ENCODE measurements at places on chromosomes 1 and 21. TPM values are rescaled to one million over a fixed set of nuclear protein-coding genes. Genes with fewer than 3 reads are reported as not detected.
A peak's percentile ranks its signal among the peaks of the same experiment; 100 is the strongest.

DNA sequence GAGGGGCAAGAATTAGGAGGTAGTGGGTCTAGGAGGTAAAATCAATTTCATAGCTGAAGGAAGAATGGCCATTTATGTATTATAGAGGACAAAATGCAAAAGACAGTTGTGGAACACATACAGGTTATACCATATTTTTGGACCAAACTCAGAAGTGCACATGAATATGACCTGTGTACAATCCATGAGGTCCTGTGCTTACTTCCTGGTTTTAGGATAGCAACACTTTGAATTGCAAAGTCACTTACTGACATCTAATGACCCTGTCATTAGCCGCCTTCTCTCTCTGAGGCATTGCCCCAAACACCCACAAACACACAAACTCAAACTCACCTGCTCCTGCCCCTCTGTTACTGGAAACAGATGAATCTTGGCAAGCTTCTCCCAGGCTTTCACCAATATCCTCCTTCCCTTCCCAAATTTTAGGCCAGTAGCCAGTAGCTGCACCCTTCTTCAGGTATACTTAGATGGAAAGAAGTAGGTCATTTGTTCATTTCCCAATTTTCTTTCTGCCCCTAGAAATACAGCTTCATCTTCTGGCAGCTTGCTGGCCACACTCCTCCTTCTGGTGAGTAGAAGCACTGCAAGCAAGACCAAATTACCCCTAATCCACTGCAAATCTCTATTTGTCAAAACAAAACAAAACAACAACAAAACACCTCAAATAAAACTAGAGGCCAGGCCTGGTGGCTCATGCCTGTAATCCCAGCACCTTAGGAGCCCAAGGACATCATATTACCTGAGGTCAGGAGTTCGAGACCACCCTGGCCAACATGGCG lies 13.7 kb upstream of the RPL5 start:
- no peak for DNase-seq

- DNase-seq, result no peak
These were observed 25.5 kb upstream of the LYST start for GRCh38 chr1:235892202-235892601.

DNA sequence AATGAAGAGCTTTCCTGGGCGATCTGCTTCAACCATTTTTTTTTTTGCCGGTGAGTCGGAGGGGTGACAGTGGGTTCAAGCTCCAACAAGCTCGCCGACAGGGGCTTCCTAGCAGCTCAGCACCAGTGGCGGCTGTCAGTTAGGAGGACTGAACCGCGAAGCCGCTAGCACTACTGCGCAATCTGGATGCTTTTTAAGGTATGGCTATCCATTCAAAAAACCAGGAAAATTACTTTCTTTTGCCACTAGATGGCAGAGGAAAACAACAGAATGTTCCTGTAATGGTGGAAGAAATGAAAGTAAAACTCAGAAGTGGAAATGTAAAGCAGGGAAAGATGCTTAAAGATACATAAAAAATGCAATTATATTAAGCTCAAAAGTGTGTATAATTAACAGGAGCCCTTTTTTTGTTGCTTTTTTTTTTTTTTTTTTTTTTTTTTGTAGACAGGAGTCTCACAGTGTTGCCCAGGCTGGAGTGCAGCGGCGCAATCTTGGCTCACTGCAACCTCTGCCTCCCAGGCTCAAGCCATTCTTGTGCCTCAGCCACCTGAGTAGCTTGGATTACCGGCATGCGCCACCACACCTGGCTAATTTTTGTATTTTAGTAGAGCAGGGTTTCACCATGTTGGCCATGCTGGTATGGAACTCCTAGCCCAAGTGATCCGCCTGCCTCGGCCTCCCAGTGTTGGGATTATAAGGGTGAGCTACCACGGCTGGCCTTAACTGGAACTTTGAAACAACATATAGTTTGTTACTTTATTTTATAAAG lies 8.5 kb downstream of the KYAT3 start:
- peak; percentile 69 for DNase-seq

DNA sequence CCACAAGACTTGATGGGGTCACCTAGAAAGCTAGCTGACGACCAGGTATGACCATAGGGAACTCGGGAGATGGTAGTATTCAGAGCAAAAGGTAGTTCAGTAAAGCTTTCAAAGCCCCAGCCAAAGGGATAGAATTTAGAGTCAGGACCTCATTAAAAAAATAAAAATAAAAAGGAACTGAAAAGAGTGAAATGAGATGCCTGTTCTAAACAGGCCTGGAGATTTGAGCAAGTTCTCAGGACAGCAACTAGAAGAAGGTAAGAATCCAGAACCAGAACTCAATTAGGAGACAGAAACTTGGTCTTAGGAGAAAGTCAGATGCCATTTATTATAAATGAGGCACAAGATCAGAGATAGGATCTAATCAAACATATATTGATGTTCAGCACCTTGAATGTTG lies 265.5 kb upstream of the CACYBP start:
- DNase-seq, result no peak

DNA sequence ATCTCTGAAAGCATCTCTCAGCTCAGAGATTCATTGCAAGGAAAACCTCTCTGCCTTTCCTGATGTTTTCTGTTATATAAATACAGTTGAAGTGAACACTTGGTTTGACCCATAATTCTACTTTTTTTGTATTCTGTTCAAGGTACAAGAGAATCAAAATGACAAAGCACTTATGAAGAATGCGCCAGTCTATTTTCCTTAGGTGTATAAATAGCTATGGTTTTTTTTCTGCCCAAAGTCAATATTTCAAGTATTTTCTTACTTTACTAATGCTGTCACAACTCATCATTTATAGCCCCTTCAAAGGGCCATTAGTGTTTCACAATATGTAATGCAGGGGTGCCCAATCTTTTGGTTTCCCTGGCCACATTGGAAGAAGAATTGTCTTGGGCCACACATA lies 142.5 kb upstream of the C1orf105 start:
- no peak for DNase-seq

GRCh38 chr1:23343221-23344110 lies 618 bp downstream of the HNRNPR start:
- DNase-seq, result peak; percentile 82

DNA sequence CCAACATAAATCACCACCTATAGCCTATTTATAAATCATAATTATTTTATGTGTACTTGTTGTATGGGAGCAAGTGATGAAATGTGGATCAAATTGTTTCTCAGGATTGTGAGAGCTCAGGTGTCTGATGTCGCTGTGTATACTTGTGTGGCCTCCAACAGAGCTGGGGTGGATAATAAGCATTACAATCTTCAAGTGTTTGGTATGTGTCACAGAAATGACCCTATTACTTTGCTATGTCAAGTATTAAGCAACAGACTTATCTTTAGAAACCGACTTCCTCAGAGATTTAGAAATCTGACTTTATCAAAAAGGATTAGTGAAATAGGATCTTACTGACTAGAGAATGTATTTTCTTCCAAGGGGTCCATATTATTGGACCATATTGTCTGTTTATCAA lies 280.9 kb downstream of the TPR start:
- peak; percentile 76 for DNase-seq

LRRC53 gene
- total RNA-seq, result not detected

PRR9 gene
- total RNA-seq, result not detected

SZT2 gene
- total RNA-seq, result 9.7 TPM

DNA sequence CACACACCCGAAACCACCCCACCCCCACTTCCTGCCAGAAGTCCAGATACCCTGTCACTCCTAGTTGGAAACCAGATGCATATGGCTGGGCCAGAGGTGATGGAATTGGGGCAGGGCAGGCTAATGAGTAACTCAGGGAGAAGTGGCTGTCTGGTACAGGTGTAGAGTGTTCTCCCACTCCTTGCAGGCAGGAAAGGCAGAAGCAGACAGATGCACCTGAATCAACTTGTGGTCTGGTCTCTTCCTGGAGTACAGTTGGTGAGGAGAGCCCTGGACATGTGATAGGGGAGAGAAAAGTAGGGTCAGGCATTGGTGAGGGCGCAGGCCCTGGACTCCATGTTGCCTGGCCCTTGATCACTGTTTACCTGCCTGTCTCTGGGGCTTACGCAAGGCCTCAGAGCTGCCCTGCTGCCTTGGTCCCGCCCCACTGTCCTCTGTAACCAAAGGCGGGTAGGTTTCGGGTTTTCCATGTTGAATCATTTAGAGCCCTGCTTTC lies 2.5 kb downstream of the CGN start:
- DNase-seq, result peak; percentile 22

DNA sequence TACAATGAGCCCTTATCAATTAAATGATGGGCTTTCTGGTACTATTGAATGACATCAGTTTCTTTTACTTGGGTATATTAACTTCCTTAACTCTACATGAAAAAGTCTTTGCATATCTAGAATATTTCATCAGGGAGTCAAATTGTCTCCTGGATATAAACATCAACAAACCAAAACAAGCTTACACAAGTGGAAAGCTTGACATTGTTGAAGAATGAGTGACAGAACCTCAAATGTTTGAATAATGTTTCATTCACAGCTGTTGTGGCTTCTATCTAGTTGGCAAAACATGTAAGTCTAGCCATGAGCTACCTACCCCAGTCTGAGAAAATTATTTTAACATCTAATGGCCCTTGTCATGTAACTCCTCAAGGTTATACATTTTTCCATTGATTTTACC lies 604.8 kb upstream of the ADAMTS5 start:
- peak; percentile 81 for DNase-seq

MYBPH gene
- not detected for total RNA-seq

DNA sequence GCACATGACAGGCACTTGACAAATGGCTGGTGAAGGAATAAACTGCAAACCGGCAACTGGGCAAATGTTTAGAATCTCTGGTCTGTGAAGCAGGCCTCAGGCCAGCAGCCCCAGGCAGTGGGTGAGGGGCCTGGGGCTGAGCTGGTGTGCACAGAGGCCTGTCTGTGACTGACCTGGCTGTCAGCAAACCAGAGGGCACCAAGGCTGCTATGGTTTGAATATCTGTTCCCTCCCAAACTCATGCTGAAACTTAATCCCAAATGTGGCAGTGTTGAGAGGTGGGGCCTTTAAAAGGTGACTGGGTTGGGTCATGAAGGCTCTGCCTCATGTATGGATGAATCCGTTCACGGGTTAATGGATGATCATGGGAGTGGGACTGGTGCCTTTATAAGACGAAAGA lies 139.8 kb downstream of the DMRTB1 start:
- DNase-seq, result no peak

GRCh38 chr1:7218210-7218832 lies 433.1 kb downstream of the CAMTA1 start:
- DNase-seq, result peak; percentile 63

DNA sequence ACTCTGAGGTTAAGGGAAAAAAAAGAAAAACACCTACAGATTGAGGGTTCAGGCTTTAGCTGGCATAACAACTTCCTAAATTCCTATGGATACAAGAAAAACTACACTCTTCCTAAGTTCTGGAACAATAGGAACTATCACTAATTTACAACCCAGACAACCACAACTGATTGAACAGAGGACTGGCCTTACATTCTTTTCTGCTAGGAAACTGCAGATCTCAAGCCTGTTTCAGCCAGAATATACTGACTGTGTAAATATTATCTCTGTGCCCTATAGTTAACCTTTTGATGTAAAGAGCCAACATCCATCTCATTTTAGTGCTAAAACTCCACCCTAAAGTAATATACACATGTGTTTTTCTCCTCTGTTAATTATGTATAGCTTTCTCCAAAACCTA lies 1186.5 kb upstream of the TMPRSS15 start:
- DNase-seq, result no peak

KCNH1 gene
- 0.54 TPM for total RNA-seq

DNA sequence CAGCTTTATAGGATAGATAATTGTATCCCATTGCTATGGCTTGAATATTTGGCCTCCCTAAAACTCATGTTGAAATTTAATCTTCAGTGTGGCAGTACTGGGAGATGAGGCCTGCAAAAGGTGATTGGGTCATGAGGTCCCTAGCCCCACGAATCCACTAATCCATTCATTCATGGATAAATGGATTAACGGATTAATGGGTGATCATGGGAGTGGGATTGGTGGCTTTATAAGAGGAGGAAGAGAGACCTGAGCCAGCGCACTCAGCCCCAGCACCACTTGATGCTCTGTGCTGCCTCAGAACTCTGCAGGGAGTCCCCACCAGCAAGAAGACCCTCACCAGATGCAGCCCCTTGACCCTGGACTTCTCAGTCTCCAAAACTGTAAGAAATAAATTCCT lies 32.0 kb downstream of the S100A6 start:
- no peak for DNase-seq

DIO1 gene
- total RNA-seq, result not detected
